ENCODE measurements at places on chromosomes 1 and 21. TPM values are rescaled to one million over a fixed set of nuclear protein-coding genes. Genes with fewer than 3 reads are reported as not detected.

The LIN28A gene
- total RNA-seq = not detected

The ST6GALNAC5 gene
- total RNA-seq = 1.2 TPM

The TIE1 gene
- not detected for total RNA-seq

The CR1 gene
- total RNA-seq = not detected

The SIPA1L2 gene
- 32.0 TPM for total RNA-seq

Measured in melanocyte of skin (primary cell).